ENCODE measurements at places on chromosomes 7 and 10.
A peak's percentile ranks its signal among the peaks of the same experiment; 100 is the strongest.

DNA sequence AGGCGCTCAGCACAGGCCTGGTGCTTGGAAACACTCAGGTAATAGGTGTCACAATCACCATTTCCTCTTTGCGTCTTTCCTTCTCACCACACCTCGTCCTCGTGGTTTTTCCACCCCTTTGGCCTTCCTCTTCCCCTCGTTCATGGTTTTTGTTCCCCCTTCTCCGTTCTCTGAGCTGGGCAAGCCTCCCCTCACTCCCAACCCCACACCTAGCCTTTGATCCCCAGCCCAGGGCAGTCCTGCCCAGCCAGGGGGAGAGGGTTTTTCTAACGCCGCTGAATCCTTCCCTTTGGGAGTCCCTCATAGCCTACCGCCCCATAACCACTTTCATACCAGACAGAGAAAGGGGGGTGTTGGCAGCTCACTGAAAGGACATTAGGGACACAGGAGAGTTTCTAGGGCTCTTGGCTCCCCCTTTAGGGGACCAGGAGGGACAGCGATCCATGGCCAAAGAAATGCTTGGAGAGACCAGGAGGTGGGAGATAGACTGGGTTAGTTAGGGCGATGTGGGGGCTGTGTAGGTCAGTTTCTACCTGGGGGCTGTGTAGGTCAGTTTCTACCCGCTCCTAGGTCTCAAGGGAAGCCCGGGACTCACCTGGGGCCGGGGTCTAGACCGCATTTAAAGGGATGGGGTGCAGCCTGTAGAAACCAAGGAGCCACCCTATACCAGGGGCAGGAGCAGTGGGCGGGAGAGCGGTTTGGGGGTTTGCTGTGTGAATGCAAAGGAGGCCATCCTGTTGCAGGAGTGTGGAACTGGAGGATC, 1.4 kb downstream of the EPHB4 start:
- peak; percentile 38 for DNase-seq

GRCh38 chr10:112716924-112717413, 233.1 kb upstream of the TCF7L2 start:
- DNase-seq = no peak

DNA sequence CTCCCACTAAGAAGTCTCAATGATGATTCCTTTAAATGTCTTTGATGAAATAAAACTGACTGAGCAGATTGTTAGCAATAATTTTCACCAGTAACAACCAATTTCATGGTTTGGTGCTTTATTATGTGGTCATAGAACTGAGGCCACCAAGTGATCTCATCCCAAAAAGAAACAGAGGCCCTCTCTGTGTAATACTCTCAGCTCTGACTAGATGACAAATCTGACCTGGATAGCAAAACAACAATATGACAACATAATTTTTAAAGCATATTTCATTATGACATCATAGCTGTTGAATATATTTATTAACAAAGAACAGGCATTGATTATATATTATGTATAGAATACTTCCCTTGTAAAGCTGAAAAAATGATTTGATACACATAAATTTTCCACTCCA, 5.9 kb downstream of the SEMA3E start:
- DNase-seq = no peak

DNA sequence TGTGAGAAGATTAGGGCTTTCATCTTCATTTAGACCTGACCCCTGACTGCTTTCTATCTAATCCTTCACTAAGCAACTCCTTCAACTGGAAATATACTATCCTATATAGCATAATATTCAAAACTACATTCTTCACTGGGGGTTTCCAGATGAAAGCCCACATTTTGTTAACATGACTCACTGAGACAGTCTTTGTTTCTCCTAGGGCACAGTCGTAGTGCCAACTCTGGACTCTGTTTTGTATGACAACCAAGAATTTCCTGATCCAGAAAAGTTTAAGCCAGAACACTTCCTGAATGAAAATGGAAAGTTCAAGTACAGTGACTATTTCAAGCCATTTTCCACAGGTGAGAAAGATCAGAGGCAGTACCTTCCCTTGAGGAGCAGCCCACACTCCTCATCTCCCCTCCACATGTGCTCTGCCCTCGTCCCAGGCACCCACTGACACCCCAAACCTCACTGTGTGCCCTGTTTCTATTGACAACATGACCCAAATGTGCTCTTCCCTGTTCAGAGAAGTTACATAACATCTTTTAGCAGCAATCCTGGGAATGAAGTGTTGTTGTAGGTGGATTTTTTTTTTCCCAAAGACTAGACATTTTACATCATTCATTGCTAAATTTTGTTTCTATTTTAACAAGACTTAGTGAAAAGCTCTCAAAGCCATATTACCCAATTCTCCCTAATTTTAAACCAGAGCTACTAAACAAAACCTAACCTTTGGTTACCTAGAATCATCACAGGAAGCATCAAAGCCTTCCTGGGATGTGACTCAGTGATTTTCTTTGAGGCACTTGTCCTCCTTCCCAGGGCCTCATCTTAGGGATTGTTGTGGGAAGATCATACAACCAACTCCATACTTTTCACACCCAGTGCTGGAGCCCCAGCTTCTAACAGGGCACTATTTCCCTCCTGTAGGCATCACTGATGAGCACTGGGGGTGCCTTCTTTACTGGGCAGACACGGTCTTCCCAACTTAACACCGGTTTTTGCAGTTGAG, 10.7 kb downstream of the CYP2E1 start:
- no peak for DNase-seq

GRCh38 chr10:4234661-4235060, 449.7 kb upstream of the KLF6 start:
- no peak for DNase-seq

DNA sequence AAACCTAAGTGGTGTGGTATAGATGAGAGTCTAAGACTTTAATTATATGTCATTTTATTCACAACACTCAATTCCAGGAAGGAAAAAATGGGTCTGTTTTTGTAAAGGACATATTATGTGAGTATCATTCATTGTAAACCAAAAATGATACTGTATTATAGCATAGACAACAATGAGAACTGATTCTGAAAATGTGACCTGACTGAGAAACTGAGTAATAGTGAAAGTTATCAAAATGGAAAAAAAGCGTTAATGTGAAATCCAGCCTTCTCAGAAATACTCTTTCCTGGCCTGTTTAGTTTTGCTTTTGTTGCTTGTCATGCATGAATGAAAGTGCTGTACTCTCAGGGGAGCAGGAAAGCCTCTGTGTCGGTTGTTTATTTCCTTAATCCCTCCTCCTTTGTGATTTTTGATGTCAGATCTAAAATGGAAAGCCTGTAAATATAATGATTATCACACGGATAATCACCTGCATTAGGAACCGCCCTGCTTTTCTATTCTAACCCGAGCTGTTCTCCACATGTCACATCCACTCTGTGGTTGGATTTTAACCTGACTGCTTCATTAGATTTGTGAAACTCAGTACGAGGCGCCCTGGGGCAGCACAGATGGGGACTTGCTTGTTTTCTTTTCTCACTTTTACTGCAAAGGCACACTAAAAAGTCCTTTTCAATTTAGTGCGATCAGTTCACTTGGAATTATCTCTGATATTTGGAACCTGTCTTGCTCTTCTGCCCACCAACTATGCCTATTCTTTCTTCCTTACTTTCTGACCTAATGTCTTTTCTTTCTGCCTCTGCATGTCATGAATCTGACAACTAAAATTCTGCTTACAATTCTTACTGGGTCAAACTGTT, 240.9 kb upstream of the KAT6B start:
- DNase-seq = no peak

DNA sequence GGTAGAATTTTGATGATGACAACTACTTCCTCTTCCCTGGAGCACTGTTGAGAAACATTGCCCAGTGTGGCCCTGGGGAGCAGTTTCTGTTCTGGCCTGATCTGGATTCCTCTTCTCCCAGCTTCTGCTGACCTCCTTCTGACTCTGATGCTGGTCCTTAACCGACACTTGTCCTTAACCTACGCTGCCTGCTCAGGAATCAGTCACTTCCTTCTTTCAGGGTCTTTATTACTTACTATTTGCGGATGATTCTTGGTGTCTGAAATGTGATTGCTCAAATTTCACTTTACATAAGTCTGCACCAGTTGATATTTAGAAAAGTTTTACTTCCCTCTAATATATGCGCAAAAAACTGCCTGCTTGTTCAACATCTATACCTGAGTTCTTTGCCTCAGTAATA, 164.1 kb downstream of the PTEN start:
- DNase-seq = no peak

- no peak for DNase-seq
Measured at GRCh38 chr10:128610113-128610512, 483.9 kb upstream of the MKI67 start.

DNA sequence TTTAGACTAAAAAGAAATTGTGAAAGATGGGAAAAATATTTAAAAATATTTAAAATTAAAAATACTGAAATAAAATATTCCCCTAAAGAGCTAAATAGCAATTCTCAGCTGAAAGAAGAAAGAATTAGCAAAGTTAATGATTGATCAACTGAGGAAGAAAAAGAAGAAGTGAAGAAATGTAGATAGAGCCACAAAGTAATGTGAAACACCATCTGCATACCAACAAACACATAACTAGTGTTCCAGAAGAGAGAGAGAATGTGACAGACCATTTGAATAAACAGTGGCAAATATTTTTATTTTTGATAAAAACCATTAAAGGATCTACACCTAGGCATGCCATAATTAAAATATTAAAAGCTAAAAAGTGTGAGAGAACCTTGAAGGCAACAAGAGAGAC, 784.5 kb upstream of the ZWINT start:
- no peak for DNase-seq

GRCh38 chr10:124735491-124736286, 8.5 kb downstream of the FAM53B start:
- no peak for DNase-seq

GRCh38 chr10:94673614-94674321, 9.8 kb upstream of the CYP2C18 start:
- DNase-seq = no peak

DNA sequence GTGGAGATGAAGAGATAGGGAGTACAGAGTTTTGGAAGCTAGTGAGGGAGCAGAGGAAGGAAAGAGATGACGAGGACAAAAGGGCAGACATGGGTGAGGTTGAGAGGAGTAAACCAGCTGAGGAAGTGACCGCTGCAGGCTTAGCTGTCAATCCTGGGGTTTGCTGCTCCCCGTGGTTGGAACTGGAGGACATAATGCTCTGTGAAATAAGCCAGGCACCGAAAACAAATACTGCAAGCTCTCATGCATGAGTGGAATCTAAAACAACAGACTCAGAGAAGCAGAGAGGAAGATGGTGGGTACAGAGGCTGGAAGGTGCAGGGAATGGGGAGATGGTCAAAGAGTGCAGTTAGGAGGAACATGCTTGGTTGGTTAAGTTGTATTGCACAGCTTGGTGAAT, 482.2 kb upstream of the C7orf33 start:
- DNase-seq = no peak

GRCh38 chr10:107072028-107072427, 92.5 kb downstream of the SORCS1 start:
- DNase-seq = no peak

- no peak for DNase-seq
Measured at GRCh38 chr10:48477616-48478015, 127.3 kb downstream of the ARHGAP22 start.

- DNase-seq = no peak
Measured at GRCh38 chr7:455110-455928, 64.3 kb downstream of the PDGFA start.

- DNase-seq = no peak
Measured at GRCh38 chr7:111104710-111105109, 13.8 kb downstream of the LRRN3 start.

DNA sequence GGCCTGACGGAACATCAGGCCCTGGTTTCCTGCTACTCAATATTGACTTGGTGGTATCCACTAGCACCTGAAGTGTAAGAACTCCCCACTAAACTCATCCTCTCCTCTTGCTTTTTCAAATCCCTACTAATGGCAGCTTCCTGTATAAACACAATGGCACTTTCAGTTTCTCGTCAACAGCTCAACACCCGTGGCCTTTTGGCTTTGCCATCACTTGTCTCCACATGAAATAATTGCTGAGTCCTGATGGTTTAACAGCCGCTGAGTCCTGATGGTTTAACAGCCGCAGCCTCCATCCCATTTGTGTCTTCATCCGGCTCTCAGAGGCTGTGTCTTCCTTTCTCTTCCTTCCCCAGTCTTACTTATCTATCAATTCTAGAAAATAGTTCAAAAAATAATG, 261.4 kb upstream of the PITRM1 start:
- DNase-seq = no peak

DNA sequence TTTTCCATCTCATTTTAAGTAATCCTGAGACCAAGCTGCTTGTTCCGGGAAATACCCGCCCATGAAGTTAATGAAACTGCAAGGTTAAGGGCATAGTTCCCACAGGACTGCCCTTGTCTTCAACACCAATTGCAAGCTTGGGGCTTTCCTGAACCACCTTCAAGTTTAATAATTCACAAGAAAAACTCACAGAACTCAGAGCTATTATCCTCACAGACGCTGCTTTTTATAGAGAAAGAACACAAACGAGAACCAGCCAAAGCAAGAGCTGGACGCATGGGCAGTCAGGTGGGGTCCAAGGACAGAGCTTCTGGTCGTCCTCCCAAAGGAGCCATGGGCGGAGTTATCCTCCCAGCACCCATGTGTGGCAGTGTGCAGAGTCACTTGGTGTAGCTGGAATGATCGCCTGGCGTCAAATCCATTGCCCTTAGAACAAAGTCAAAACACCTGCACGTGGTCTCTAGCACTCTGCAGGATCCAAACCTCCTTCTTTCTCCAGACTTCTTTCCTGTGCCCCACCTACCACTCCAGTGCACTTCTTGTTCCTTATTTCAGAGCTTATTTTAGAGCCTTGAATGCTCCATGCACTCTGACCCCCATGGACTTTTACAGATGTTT, 56.7 kb downstream of the SNX10 start:
- DNase-seq = no peak

- DNase-seq = no peak
Measured at GRCh38 chr7:138833596-138833995, 35.6 kb upstream of the ATP6V0A4 start.
